ENCODE measurements at places on chromosomes 12 and 14. TPM values are rescaled to one million over a fixed set of nuclear protein-coding genes. Genes with fewer than 3 reads are reported as not detected.

DNA sequence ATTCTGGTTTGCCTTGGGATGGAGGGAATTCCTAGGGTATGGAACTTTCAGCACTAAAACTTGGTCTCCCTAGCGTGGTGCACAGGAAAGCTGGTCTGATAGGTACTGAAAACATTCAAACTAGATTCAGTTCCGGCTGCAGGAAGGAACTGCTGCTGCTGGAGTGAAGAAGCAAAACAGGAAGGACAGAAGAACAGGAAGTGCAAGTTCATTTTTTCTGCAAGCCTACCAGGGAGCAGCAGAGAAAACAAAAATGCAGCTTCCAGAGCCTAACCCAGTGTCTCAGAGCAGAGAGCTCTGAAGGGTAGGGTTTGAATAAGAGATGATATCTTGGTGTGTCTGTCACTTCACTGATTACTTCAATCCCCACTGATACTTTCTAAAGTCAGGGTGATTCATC is 165.2 kb downstream of the VRK1 start:
- DNase-seq: no peak

GRCh38 chr12:101714877-101715444 is 17.5 kb downstream of the CHPT1 start:
- DNase-seq: no peak

- no peak for DNase-seq
These were observed 418.0 kb downstream of the RGS6 start for GRCh38 chr14:72350215-72350614.

Gene C12orf60
- total RNA-seq: 0.56 TPM

DNA sequence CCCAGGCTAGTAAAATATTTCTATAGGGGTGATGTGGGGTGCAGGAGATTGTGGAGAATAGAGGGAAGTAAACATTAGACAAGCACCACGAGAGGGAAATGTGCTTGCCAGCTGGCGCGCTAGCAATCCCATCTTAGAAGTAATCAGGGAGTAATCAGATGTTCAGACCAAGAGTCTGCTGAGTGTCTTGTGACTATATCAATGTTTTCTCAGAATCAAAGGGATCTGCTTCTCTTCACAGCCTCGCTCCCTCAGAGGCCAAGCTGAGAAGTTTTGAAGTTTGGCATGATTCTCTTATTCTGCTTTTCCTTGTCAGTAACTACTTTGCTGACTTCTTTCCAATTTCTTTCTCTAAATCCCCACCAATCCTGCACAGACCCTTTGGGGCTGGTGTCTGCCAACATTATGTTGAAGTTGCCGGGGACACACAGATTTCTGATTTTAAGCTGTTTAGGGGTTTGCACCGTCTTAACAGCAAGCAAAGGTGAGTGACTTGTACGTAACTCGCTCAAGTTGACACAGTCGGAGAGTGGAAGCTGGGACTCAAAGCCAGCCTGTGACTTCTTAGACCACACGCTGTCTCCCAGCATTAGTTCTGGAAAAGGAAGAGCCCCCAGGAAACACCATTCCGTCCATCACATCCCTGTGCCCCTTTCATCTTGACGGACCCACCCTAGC is 22.0 kb upstream of the TSPAN9 start:
- DNase-seq: no peak

GRCh38 chr12:67364228-67364627 is 95.1 kb downstream of the CAND1 start:
- peak; percentile 18 for DNase-seq

DNA sequence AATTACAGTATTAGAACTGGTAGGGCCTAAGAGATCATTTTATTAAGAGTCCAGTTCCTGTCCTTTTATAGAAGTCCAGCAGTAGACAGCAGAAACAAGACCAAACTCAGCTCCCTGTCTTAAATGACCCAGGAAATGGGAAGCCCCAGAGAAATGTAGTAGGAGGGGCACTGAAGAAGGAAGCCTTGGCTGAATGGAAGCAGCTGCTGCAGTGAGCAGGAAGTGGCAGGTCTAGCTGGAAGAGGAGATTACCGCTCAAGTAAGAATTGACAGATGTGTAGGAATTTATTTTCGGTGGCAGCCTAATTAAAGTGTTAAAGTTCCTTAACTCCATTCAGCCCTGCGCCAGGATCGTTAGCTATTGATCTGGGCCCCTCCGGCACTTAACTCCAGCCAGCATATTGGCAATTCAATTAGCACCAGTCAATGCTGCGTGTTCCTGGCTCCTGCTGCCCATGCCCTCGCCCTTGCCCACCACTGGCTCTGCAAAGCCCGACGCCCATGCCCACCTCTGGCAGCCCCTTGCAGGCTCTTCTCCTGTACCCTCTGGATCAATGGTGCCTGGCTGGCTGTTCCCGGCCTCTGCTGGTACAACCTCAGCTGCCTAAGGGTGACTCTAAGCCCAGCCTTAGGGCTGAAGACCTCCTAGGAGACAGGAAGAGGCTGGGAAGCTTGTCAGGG is 21.1 kb downstream of the ZFHX2 start:
- DNase-seq: no peak

- no peak for DNase-seq
These were observed 80.7 kb upstream of the KRR1 start for GRCh38 chr12:75592086-75592485.

DNA sequence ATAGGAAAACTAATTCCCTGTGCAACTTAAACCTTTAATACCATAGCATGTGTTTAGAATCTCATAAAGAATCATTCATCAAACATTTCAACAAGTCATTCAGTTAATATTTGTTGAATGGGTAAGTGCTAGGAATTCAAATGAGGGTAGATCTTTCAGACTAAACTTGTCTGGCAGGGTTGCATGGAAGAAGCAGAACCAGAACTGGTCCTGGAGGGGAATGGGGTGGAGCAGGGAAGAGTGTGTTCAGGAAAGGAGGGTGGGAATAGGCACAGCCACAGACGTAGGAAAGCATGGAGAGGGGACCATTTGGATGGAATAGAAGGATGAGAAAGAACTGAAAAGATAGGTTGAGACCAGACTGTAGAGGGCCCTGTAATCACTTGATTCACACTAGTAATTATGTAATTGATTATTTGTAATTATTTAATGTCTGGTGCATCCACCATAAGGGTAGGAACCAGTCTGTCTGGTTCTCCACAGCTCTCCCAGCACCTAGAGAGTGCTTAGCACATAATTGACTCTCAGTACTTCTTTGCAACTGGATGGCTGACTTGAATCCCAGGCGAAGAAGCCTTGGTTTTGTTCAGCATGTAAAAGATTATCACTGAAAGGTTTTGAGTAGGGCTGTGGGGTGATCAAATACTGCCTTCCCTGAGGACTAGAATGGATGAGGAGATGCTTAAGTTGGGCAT is 3.0 kb upstream of the MAP3K9 start:
- no peak for DNase-seq

DNA sequence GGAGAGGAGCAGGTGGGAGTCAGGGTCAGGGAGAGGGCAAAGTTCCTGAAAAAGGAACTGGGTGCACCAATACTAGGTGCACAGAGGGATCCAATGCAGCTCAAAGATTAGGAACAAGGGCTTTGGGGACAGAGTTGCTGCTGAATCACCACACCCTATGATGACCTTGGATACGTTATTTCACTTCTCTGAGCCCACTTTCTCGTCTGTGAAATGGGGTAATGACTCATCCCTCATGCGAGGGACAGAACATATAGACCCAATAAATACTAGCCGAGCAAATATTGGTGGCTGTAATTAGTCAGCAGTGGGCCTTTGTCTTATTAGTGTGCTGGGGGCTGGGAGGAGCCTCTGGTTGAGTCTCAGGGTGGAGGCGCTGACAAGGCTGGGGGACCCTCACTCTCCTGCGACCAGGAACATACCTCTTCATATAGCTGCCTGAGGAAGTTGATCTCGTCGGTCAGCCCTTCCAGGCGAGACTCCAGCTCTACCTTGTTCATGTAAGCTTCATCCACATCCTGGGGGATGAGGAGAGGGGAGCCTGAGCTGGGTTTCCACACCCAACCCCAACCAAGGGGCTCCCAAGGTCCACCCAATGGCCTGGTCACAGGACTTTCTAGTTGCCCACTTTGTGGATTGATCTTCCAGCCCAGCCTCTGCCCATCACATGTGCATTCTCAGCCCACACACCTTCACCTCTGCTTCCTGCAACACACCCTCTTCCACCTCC is 4.5 kb downstream of the KRT8 start:
- no peak for DNase-seq

All from cardiac muscle cell (in vitro differentiated cells and primary cell).